Left lobe of liver (tissue), 2 donors: ENCODE measurements at places on chromosomes 7 and 10. TPM values are rescaled to one million over a fixed set of nuclear protein-coding genes. Genes with fewer than 3 reads are reported as not detected.

GRCh38 chr10:77320971-77321471, 316.6 kb downstream of the KCNMA1 start:
- DNase-seq = no peak

- no peak for DNase-seq
Measured at GRCh38 chr10:26046073-26046700, 112.2 kb downstream of the MYO3A start.

GRCh38 chr7:124351950-124352349, 319.1 kb upstream of the TMEM229A start:
- no peak for DNase-seq

DNA sequence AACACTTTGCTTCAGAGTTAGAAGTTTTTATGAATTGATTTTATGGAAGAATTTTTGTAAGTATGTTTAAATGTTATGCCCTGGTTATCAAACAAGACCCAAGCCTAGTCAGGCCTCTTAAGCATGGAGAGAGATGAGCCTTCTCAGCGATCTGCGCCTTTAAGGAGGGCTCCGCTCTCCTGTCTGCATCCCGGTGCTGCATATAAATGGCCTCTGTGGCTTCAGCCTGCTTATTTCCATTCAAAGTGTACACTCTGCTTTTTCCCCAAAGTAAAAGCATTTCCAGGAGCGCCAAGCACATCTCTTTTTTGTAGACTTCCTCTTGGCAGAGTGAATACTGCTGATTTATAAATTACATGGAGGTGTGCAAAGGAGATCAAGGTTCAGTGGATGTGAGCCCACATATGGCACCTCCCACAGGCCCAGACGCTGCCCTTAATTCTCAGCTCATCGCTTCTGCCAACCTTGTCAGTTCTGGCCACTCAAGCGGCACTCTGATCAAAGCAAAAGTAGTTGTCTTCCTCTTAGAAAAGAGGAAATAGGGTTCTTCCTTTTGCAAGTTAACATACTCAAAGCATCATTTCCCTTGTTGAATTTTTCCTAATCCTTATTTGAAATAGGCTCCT, 70.0 kb upstream of the SFMBT2 start:
- no peak for DNase-seq

- DNase-seq = no peak
Measured at GRCh38 chr10:129881641-129882040, 82.4 kb downstream of the EBF3 start.

- no peak for DNase-seq
Measured at GRCh38 chr7:19117870-19118608, 603 bp upstream of the TWIST1 start.

CASTOR2 gene
- 2.4 TPM for total RNA-seq

MMD2 gene
- not detected for total RNA-seq

TAF6 gene
- 14.9 TPM for total RNA-seq

LDB3 gene
- 0.20 TPM for total RNA-seq
